Motor neuron (in vitro differentiated cells): ENCODE measurements at places on chromosomes 7 and 10. TPM values are rescaled to one million over a fixed set of nuclear protein-coding genes. Genes with fewer than 3 reads are reported as not detected.

The TAS2R41 gene
- not detected in 2 replicates for total RNA-seq

The PDK4 gene
- 0.83 and 0.96 TPM in 2 replicates for total RNA-seq

The ZPBP gene
- total RNA-seq, result not detected in 2 replicates

The HSPB1 gene
- total RNA-seq, result 144 and 159 TPM in 2 replicates

The RAMP3 gene
- 0.31 TPM in 1 of 2 replicates, not detected in the other for total RNA-seq

The GALNT11 gene
- 52.4 and 53.0 TPM in 2 replicates for total RNA-seq

The HMX2 gene
- total RNA-seq, result 0.14 and 0.19 TPM in 2 replicates

The TUBAL3 gene
- 0.10 and 0.18 TPM in 2 replicates for total RNA-seq

The TUBB8 gene
- 0.64 and 1.3 TPM in 2 replicates for total RNA-seq

The EPHA1 gene
- total RNA-seq, result 1.0 and 6.2 TPM in 2 replicates
